SK-N-SH treated with all-trans-retinoic acid at 6 μM for 48 hours (cell line): ENCODE measurements at places on chromosomes 3 and 15.

DNA sequence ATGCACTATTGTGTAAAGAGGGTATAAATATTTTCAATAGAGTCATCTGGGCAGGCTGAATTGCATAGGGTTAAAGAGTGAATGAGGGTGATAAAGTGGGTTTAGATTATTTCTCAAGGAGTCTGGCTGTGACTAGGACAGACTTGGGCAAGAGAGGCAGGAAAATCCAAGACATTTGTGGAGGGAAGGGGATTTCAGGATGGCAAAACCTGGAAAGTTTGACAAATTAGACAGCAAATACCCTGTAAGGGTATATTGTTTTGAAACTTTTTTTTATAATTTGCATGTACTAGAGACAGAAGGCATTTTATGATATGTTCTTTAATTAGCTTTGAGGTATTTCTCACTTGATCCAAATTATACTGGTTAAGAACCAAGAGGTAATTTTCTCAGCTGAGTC is 17.1 kb downstream of the HGD start:
- no peak for ATAC-seq

GRCh38 chr3:16633948-16634347 is 28.7 kb upstream of the DAZL start:
- no peak for ATAC-seq

DNA sequence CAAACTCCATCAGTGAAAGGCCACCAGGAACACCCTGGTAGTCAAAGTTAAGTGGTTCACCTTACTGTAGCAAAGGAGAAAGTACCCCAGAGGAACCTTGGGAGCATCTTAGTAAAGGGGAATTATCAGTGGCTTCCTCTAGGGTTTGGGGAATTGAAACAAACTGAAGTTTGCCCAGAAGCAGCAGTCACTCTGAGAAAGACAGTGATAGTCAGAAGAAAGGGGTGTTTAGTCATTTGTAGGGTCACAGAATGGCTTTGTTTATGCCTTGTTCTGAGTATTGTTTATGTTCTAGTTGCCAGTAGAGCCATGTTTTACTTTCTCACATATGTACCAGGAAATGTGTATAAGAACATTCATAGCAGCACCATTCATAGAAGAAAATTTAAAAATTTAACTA is 93.8 kb downstream of the FHIT start:
- no peak for ATAC-seq

DNA sequence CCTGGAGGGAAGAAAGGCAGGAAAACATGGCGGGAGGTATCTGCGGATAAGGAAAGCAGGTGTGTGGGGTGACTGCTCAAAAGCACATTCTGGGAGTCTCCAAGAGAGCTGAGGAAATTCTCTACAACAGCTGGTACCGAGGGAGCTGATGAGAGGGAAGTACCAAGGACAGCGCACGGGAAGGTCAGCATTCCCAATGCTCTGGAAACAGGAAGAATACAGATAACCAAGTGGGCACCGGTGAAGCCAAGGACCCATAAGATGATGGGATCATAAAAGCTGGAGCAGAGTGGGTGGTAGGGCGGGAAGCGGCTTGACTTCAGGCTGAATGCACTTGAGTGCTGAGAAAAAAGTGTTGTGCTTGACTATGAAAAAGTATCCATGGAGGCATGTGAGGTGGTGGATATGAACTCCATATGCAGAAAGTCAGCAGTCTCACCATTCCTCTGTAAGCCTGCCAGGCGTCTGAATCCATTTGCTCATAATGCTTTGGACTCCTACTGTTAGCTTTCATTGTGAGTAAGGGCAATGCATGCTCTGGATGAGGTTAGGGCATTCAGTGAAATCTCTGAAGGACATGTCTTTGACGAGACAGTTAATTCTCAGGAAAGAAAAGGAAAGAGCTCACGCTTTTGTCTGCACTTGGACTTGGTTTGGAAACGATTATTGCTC is 215.5 kb downstream of the NR1D2 start:
- ATAC-seq, result 0 out of 3 replicates have a peak, but pooled peaks have one; percentile 19
